Psoas muscle (tissue), 8 donors: ENCODE measurements at places on chromosomes 3 and 15. TPM values are rescaled to one million over a fixed set of nuclear protein-coding genes. Genes with fewer than 3 reads are reported as not detected.
A peak's percentile ranks its signal among the peaks of the same experiment; 100 is the strongest.

DNA sequence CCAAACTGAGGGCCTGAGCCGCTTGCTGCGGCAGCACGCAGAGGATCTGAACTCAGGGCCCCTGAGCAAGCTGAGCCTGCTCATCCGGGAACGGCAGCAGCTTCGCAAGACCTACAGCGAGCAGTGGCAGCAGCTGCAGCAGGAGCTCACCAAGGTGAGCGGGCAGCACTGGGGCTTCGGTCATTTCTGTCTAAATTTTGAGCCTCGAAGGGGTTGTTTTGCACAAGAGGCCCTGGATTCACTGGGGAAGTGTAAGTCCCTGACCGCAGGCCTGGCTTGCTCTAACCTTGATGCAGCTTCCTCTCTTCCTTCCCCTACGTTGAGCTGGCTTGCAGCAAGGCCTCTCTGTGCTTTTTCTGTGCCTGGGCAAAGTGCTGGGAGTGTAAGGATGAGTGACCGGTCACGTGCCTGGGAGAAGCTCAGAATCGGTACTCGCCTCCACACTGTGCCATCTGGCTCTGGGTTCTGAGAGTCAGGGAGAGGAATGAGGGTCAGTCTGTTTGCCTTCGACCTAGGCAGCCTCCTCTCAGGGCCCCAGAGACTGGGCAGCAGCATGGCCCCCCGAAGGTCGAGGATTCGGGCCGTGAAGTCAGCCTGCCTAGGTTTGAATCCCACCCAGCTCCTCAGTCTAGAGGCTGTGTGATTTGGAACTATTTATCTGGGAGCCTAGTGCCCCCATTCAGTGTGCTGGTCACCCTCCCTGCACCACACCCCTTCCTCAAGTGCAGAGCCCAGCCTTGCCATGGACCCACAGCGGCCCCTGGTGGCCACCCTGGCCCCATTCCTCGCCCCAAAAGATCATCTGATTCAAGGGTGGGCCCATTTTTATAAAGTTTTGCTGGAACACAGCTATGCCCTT lies 1.4 kb downstream of the FES start:
- peak; percentile 80 for DNase-seq

DNA sequence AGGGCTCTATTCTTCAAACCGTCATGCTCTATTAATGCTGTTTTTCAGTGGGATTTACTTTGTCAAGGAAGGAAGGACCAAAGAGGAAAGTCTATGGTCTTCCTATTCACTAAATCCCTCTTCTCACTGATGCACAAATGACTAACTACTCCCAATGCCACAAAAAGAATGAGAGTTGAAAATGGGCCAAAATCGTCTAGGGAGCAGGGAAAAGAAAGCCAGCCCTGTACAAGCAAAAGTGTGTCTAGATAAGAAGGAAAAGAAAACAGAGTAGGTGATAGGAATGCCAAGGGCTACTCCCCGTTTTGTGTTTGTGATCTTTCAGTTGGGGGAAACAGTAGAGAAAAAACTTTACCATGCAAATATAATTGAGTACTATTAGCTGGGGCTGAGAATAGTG lies 97.2 kb upstream of the TMCO5A start:
- DNase-seq: no peak

GRCh38 chr15:31159837-31160236 lies 58.3 kb upstream of the TRPM1 start:
- DNase-seq: no peak

The B2M gene
- total RNA-seq: 577 TPM

DNA sequence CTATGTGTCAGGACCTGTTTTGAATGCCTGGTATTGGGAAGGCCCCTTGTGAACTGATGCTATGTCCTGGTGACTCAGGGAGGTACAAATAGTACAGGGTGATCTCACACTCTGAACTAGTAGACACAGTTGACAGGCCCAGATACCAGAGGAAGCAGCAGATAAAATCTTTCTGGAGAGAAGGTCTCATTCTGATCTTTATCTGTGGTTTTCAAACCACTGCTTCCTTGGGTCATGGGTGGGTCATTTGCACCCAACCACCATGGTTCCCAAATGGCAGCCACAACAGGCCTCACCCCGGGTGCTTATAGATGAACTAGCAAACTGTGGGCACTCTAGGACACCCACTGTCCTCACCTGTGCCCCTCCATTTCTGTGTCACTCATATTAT lies 43.4 kb downstream of the PXYLP1 start:
- no peak for DNase-seq
